Adipocyte (in vitro differentiated cells): ENCODE measurements at places on chromosomes 7 and 10.

GRCh38 chr7:91869661-91870060 lies 10.8 kb downstream of the MTERF1 start:
- DNase-seq, result no peak

- DNase-seq, result peak; percentile 67
These were observed 46.4 kb upstream of the PARD3 start for GRCh38 chr10:34861293-34862021.

- peak; percentile 19 for DNase-seq
These were observed 1.0 kb upstream of the LYZL2 start for GRCh38 chr10:30630571-30630970.

DNA sequence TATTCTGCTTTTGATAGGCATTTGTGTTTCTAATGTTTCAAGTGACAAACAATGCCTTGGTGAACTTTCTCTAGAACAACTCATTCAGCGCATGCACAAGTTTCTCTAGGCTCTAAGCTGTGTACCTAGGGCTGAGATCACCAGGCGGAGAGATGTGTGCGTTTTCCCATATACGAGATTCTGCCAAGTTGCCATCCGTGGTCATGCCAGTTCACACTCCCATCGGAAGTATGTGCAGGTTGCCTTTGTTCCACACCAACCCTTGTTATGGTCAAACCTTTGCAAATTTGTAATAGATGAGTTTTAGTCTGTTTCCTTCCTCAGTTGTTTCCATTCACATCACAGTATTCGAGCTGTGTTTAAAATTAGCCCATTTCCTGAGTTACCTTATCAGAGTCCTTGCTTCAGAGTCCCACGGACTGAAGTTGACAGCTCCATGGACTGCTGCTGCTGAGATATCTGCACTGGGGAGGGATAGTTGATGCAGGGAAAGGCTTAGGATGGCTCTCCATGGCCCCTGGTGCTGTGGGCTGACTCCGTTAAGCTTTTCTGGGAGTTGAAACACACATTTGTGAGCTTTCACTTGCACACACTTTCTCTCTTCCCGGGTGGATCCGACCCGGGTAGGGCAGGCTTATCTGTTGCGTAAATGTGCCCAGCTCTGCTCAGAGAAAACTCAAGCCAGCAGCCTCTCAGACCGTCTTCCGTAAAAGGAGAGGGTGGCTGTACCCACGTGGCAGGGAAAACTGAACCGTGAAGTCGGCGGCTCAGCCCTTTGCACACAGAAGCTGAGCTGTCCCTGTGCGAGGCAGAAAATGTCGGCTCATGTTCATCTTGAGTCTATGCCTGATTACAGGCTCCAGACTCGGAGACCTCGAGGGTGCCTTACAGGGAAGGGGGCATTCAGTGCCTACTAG lies 49.4 kb downstream of the HK1 start:
- DNase-seq, result peak; percentile 81

- no peak for DNase-seq
These were observed 1.2 kb downstream of the STRIP2 start for GRCh38 chr7:129435414-129435829.

GRCh38 chr7:33186192-33186591 lies 56.8 kb downstream of the BBS9 start:
- peak; percentile 20 for DNase-seq

GRCh38 chr7:131400681-131401176 lies 73.1 kb downstream of the MKLN1 start:
- peak; percentile 68 for DNase-seq

- peak; percentile 28 for DNase-seq
These were observed 356.4 kb downstream of the TNS3 start for GRCh38 chr7:47225387-47226131.

DNA sequence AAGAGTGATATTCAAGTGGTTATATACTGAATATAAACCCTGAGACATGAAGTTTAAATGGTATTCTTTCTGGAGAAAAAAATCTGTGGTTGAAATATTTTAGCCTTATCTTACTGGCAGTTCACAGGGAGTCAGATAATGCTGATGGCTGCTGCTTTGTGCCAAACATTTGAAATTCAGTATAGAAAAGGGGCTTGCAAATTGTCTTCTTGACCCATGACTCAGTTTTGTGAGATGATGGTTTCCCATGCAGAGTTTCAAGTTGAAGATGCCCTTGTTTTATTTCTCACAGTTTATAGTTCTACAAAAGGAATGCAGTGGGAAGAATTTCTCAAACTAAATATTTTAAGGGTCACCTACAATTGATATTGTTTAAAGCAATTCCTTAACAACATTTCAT lies 251.1 kb upstream of the MEOX2 start:
- peak; percentile 34 for DNase-seq

DNA sequence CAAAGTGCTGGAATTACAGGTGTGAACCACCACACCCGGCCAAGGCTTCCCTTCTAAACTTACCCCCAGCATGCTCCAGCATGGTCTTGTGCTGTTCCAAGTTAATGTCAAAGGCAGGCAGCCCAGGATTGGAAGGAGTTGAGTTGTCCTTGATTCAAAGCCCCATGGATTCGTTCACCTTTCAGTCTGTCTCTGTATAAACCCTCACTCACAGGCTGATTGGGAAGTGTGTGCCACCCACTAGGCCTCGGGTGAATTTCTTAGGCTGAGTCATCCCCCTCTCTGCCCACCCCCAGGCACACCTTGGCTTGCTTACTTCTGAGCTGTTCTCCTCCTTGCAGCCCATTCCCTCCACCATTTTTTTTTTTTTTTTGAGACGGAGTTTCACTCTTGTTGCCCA lies 13.3 kb upstream of the PRDX3 start:
- no peak for DNase-seq

DNA sequence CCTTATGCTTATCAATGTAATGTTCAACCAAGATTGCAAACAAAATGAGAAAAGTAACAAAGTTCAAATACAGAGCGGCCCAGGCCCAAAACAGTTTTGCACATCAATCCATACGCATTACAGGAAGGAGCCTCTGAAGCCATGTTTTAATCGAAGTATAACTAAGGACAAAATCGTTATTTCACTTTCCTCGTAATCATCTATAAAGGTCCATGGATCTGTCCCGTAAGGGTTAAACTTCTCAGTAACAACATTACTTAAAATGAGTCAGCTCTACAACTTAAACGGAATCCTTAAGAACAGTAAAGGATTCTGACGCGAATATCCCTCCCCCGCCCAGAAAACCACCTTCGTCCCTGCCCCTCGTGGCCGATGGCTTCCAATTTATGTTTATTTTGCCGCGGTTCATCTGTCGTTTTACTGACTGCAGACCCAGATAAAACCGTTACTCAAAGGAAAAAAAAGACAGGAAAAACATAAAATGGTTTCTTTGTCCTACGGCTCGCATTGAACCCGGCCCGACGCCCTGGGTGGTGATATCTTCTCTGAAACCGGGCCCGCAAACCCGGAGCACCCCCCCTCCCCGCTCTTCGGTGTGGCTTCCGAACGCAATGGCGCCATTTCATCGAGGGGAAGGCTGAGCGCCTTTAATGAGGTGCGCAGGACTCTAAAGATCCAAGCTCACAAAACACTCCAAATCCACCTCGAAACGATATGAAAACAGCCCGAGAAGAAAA lies 1.1 kb downstream of the HNRNPA2B1 start:
- peak; percentile 83 for DNase-seq
